ENCODE measurements at places on chromosomes 6 and 20.

DNA sequence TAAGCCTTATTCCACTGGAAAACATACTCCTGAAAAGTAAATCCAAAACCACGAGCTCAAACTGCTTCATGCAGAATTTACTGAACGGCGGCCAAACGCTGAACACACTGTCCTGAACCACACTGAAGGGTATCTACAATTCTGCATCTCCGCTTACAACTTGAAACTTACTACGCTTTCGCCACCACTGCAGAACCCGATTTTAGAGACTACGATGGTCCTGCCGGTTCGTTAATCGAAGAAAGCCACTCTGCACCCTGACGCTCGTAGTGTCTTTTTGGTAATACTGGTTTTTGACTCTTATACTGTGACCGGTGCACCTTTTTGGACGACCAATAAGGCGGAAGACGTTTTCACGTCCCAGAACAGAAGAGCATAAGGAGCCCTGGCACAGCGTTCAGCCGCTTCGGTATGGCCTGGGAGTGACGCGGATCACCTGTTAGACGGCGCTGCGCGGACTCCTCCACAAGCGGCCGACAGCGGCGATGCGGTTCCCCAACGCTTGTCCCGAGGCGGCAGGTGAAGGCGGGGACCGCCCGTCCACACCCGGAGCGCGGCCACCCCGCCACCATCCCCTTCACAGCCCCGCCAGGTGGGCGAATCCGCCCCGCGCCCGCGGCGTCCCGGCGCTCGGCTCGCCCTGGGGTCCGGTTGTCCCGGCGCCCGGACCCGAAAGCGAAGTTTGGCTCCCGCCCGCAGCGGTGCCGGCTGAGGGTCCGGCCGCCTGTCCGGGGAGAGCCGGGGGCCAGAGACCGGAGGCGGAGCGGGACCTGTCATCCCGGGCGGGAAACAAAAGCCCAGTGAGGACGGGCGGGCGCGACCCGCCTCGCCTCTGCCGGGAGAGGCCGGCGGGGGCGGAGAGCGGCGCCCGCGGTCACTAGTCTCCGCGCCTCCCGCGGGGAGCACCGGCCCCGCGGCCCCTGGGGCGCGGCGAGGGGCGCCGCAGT lies 784 bp downstream of the FKBP5 start:
- DNase-seq: no peak

DNA sequence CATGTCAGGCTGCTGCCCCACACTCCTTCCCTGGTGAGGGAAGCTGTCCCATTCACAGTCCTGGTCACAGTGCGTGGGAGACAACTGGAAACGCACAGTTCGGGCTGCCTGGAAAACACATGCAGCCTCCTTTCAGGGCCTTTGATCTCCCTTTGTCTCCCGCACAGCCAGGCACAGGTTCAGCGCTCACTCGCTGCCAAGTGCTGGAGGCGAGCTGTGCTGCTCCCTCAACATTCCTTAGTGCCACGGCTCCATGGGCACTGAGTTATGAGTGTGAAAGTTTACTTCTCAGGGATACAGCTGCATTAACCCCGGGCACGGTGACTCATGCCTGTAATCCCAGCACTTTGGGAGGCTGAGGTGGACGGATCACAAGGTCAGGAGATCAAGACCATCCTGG lies 9.1 kb downstream of the YTHDF1 start:
- no peak for DNase-seq

GRCh38 chr6:146304181-146304580 lies 239.5 kb upstream of the RAB32 start:
- no peak for DNase-seq

DNA sequence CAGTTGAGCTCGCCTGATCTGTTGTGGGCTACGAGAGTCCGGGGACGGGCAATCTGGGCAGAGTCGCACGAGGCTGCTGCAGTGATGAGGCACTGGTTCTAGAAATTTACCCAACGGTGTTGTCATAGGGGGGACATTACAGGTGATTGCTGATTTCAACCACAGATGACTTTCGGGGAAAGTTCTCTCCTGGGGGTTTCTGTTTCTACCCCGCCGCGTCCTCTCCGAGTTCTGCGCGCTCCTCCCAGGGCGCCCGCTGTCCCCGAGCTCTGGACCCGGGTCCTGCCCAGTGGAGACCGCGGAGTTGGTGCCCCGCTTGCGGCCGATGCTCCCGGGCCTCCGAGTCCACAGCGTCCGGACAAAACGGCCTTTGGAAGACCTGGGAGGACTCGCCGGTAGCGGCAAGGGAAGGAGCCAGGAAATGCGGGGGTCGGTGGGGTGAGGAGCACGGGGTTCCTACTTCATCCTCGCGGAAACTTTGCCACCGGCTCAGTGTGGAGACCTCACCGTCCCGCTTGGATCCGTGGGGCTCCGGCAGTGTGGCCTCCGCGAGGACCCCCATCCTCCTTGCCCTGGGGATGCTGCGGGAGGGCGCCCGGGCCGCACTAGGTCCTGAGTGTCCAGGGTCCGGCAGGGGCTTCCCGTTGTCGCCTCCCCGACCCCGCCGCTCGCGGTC lies 12.3 kb upstream of the RAET1L start:
- no peak for DNase-seq

DNA sequence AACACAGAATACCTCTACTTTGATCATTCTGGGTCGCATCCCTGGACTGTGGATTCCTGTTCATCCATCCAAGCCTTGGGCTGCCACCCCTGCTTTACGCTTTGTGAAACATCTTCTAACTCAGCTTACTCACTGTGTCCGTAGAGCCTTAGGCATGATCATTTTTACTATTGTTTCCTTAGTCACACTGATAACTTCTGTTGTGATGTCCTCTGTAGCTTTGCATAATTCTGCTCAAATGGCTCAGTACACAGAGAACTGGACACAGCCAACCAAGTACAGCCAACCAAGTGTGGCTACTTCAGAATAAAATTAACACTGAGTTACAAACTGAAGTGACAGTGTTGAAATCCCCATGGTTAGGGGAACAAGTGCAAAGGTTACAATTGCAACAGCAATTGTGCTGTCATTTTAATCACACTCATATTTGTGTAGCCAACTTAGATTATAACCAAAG lies 8.6 kb upstream of the FKBP1A start:
- no peak for DNase-seq

GRCh38 chr6:105346052-105346451 lies 56.8 kb downstream of the PREP start:
- DNase-seq: no peak

- no peak for DNase-seq
These were observed 65.6 kb downstream of the STMND1 start for GRCh38 chr6:17167327-17167979.

Data from stimulated activated CD4-positive, alpha-beta T cell treated with anti-CD3 and anti-CD28 coated beads, Interleukin-1b, Interleukin-23, amount 100 ng/mL, for 1 hour (primary cell).